ENCODE measurements at places on chromosomes 6 and 20. TPM values are rescaled to one million over a fixed set of nuclear protein-coding genes. Genes with fewer than 3 reads are reported as not detected.

DNA sequence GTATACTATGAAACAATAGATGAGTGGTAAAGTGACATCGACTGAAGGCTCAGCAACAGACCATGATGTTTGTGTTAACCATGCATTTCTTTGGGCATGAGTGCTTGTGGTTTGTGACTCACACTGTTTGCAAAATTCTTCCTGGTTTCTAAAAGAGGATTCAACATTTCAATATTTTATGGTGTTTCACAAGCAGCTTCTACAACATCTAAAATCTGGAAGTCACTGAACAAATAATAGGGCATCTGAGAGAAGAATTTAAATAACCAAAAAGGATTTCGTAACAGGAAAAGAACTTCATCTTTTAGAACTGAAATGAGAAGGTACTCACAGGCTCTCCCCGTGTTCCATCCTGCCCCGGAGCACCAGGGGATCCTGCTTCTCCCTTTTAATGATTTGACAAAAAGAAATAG lies 146.2 kb downstream of the COL21A1 start:
- DNase-seq, result peak; percentile 62

- no peak for DNase-seq
These were observed 13.6 kb downstream of the NOL4L start for GRCh38 chr20:32571566-32571965.

DNA sequence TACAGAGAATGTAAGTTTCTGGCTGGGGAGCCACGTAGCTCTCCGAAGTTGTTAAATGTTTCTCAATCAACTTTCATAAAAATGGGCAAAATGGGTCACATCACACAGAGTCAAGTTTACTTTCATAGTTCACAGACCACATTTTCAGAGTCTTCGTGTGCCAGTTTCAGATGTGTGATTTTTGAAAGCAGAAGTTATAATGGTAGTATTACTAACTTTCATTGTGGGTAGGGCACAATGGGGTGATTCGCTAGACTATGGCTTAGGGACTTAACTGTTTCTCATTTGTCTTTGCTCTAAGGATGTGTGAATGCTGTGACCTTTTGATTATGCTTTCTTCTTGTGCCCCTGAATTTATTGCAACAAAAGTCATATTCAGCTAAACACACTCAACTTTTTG lies 109.0 kb upstream of the SUPT3H start:
- DNase-seq, result peak; percentile 39

- DNase-seq, result no peak
These were observed 366.5 kb upstream of the ARID1B start for GRCh38 chr6:156410649-156411048.

- no peak for DNase-seq
These were observed 390.6 kb upstream of the MANEA start for GRCh38 chr6:95186710-95187109.

DNA sequence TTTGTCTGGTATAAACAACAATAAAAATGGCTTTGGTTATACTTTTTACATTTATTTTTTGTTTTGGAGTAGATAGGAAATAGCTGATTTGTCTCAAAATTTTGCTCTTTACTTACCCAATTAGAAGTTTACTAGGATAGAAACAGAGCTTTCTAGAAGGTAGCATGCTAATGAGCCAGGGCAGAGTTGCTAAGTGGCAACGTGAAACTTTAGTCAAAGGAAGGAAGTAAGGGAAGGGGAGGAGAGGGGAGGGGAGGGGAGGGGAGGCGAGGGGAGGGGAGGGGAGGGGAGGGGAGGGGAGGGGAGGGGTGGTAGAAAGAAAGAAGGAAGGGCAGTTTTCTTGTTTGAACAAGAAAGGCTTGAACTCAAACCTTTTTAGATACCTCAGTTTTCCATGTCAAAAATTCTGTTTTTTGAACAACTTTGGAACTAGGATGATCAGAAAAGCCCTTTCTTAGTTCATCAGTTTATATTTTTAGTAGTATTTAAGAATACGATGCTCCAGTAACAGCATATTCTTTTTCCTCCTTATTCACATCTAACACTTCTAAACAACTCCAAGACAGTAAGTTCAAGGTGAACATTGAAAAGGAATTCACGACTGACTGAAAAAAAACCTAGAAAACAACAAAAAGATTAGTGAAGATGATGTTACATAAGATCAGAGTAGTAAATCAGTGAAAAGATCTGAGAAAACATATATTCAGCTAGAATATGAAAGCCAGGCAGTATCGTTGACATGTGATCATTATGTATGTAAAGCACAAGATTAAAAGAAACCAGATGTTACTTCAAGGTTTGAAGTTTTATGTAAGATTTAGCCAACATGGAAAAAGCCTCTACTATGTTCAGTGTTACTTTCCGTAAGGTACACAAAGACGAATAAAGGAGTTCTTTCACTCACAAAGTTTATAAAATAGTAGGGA lies 263.4 kb downstream of the ARHGAP18 start:
- no peak for DNase-seq

DNA sequence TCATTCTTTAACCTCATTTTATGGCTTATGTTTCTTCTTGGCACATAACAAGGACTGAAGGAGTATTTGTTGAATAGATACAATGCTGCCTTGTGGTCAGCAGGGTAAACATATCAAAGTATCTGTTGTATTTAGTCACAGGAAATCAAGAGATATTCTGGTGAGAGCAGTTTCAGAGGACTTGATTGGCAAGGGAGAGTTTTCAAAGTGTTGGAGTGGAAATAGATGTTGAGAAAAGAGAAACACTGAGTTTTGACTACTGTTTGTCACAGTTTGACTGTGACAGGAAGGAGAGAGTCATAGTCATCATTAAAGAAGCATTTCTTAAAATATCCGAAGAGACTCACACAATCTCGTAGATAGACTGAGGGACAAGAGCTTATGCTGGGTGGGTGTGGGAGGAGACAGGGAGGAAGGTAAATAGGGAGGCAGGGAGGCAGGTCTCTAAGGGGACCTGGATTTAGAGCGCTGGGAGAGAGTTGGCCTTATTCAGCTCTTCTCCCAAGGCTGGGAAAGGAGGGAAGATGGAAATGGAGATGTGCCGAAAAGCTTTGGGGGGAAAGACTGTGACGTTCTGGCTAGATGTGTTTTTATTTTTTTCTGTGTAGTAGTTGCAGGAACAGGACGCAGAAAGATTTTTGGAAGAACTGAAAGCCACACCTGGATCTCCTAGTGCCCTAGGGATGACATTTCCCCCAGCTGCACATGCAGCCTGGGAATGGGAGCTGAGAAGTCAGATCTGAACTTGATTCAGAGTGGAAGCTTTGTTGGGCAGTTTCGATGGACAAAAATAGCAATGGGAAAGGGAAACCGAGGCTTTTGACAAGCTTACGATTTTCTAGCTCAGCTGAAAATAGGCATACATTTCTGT lies 65.0 kb upstream of the IFNGR1 start:
- peak; percentile 57 for DNase-seq

- no peak for DNase-seq
These were observed 117.6 kb upstream of the ADGRF1 start for GRCh38 chr6:47159763-47160162.

The CLVS2 gene
- not detected for total RNA-seq

The PXMP4 gene
- 11.5 TPM for total RNA-seq

The PAK5 gene
- total RNA-seq, result not detected

The POU5F1 gene
- not detected for total RNA-seq

Data from SK-MEL-5 (cell line).